AG04450 (cell line): ENCODE measurements at places on chromosomes 6 and 20.

DNA sequence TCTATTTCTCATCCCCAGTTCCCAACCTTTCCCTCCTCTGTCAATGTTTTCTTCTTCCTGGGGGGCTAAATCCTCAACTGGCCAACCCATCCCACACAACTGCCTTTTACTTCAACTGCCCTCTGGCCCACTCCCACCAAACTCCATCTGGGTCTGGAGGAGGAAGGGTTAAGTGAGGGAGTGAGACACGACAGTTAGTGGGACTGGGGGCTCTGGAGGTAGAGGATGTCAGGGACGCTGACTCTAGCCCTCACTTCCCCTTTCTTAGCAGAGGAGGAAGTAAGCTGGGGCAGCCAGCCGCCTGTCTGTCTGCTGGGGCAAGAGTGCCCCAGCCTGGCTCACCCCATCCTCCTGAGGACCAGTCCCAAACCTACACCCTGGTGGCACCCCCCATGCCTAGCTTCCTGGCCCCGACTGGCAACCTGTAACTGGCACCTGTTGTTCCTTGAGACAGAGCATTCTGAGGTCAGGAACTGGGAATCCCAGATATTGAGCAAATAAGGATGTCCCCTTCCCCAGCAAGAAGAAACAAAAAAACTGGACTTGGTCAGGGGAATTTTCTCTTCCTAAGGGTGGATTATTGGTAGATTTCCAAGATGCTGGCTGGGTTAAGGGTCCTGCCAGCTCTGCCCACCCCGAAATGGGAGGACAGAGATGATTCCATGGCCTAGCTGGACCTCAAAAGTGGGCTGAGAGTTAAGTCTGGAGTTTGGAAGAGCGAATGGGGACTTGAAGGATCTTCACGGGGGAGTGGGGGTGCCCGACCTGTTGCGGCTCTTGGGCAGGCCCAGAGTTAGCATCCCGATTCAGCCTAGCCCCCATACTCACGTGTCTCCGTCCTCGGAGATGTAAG is 971 bp downstream of the NFKBIE start:
- no peak for DNase-seq

DNA sequence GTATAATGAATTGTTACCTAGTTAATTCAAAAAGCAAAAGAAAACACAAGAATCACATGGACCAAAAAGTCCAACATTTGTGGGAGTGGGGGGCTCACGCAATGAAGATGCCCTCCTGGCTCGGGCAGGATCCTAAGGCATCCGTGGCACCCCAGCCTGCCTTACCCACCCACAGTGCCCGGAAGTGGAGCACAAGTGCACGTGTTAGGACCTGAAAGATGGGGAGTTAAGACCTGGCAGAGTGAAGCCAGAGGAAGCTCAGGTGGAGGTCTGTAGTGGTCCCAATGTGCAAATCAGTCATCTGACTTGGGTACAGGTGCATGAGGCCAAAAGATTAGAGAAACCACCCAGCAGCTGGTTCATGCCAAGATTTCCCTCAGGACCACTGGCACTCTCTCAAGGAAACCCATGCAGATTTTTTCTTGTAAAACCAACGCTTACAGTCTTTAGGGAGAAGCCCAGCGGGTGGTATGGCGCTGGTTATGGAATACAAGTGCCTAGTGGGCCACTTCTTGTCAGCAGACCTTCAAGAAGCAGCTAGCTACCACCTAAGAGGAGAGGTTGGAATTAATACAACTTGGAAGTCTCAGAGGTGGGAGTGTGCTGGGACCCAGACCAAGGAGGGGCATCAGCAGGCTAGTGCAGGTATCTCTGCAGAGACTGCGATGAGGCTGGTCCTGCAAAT is 42.1 kb downstream of the BFSP1 start:
- DNase-seq, result no peak

DNA sequence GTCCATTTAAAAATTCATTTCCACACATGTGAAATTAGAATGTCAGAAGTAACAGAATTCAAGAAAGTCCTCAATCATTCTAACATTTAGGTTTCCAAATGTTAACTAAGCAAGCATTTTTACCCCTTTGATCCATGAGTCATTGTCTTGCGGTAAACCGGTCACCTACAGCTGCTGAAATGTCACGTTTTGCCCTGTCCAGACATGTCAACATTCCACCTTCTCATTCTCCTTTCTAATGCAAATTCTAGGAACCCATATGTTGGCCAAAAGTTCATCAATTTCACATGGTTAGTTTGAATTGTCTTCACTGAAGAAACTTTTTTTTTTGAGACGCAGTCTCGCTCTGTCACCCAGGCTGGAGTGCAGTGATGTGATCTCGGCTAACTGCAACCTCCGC is 117.2 kb downstream of the IPCEF1 start:
- DNase-seq, result no peak

GRCh38 chr6:147903931-147904330 is 395.4 kb downstream of the SAMD5 start:
- no peak for DNase-seq

DNA sequence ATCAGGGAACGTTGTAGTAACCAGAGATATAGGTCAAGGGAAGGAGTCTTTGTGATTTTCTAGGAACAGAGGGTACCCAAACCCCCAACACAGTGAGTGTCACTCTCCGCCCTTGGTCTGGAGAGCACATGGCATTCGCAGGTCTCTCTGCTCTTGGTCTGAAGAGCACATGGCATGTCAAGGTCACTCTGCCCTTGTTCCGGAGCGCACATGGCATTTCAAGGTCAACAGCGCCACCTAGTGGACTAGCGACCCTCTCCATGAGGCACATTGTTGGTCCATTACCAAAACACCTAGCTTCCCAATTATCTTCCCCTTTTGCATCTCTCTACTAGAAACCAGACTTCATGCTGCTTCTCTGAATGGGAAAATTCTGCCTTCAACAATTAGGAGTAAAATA is 260.0 kb downstream of the C6orf118 start:
- no peak for DNase-seq

- no peak for DNase-seq
Observed at GRCh38 chr6:141460743-141461484, 671.8 kb upstream of the GJE1 start.

DNA sequence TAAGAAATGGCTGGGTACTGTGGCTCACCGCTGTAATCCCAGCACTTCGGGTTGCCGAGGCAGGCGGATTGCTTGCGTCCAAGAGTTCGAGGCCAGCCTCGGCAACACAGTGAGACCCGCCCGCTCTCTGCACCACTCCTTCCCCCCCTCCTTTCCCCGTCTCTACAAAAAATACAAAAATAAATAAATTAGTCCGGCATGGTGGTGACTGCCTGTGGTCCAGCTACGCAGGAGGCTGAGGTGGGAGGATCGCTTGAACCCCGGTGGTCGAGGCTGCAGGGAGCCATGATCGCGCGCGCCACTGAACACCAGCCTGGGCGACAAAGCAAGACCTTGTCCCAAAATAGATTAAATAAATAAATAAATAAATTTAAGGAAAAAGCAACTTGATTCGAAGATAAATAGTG is 448 bp upstream of the RNF114 start:
- no peak for DNase-seq

GRCh38 chr6:146433881-146434731 is 109.5 kb upstream of the RAB32 start:
- no peak for DNase-seq
